Fibroblast of skin of right quadriceps (primary cell): ENCODE measurements at places on chromosomes 3 and 15.

DNA sequence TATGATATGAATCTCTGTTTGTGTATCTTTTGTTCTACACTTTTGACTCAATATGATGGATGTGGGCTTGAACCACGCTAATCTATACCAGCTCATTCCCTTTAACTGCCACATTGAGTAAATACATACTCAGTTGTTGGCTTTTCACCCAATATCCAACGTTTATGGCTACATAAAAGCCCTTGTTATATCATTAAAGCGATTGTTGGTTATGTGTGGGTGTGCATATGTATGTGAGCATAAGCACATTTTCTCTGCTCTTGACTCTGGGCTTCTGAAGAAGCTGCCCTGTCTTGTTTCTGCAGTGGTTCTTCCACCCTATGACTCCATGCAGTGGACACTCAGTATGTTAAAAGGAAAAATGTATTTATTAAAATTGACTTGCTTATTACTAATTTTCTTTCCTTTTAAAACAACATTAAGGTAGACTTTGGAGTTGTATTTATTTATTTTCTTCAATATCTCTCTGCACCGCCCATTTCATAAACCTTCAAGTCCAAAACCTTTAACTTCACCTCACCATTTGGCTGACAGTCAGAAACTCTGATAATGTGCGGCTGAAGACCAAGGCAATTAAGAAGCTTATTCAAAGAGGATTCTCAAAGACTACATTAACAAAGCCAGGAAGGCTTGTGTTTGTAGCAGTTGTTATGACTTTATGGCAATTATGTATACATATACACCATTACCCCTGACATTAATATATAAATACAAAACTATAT is 156.1 kb downstream of the THRB start:
- no peak for DNase-seq

GRCh38 chr15:51240066-51240465 is 98.3 kb downstream of the CYP19A1 start:
- DNase-seq = no peak

- DNase-seq = peak; percentile 45
Measured at GRCh38 chr15:74616366-74616939, 817 bp downstream of the CLK3 start.

GRCh38 chr15:66018488-66018797 is 149.2 kb downstream of the RAB11A start:
- no peak for DNase-seq

DNA sequence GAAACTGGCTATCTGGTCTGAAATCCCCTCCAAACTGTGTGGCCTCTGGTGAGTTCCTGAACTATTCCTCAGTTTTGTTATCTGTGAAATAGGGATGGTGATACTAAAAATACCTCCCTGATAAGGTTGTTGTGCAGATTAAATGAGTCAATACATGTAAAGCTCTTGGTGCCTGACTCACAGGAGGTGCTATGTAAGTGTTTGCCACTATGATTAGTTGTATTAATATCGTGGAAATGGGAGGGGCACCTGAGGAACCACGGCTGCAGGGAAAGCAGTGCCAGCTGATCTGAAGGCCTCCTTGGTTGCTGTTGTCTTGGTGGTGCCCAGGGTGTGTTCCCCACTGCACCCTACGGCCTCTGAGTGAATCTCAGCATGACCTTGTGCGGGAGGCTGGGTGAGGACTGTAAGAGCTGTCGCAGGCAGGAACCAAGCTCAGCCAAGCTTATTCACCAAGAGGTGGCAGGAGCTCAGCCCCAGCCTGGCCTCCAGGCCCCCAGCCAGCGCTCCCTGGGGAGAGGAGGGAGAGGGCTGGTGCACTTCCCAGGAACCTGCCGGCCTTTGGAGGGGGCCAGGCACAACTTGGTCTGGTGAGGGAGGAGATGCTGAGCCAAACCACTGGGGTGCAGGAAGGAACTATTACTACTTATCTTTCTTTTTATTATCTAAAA is 44.8 kb upstream of the CCDC174 start:
- DNase-seq = no peak

DNA sequence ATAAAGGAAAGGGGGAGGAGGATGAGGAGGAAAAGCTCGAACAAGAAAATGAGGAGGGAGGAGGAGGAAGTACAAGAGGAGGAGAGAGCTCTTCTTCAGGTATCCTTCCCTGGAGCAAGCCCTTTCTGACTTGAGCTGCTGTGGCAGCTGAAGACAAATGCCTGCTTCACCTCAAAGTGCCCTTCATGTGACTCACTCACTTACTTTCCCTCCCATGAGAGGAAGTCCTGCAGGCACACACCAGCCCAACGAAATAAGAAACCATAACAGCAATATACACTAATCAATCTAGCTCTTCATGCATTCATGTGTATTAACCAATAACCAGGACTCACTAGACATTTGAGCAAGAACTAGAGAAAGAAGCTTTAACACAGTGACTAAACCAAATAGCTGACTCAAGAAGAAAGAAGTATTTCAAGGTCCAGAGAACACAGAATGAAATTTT is 251.9 kb downstream of the IGSF11 start:
- DNase-seq = no peak
